NCI-H1694 treated with DMSO at 0.1 percent for 48 hours (cell line): ENCODE measurements at places on chromosomes 13 and 19.

DNA sequence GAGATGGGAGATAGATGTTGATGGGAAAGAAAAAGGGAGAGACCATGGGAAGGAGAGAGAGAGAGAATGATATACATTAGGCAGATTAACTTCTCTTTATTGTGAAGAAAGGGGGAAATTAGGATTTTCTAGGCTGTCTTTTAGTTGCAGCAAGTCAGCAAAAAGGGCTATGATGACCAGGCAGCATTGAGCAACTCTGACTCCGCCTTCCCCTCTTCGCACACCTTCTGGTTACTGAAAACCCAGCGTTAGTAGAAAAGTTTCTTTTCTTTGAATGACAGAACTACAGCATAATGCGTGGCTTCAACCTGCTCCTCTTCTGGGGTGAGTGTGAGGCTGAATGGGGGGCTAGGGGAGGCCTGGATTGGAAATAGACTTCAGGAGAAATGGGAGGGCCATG is at the start of gene ADGRE1:
Gene ADGRE1 (plus strand): TSS at position 264 of the 400 bp plus-strand sequence. CDS start 30 bp downstream, at position 294.
- no peak for DNase-seq

- peak; percentile 73 for DNase-seq
Measured at GRCh38 chr13:99442273-99442895, 58.9 kb upstream of the TM9SF2 start.

- no peak for DNase-seq
Measured at GRCh38 chr19:46386151-46386550, 27.2 kb downstream of the CCDC8 start.

GRCh38 chr19:16351133-16351809 is 26.6 kb downstream of the KLF2 start:
- DNase-seq, result no peak

- DNase-seq, result no peak
Measured at GRCh38 chr13:81488021-81488420, 1147.1 kb upstream of the SPRY2 start.

DNA sequence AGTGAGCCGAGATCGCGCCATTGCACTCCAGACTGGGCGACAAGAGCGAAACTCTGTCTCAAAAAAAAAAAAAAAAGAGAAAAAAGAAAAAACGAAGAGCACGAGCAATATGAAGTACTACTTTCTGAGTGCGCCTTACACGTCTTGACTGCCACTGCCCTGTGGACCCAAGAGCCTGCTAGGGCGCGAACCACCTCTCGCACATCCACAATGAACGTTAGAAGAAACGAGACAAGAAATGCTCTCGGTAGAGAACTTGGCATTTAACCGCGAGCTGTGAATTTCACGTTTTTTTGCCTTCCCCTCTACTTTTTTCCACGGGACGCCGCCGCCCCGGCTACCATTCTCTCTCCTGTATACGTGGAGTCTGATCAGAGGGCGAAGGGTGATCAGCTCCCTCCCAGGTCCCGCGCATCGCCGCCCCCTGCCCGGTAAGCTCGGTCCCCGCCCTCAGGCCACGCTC is 454 bp downstream of the TIMM44 start:
- no peak for DNase-seq

- no peak for DNase-seq
Measured at GRCh38 chr13:80036845-80037504, 304.0 kb downstream of the SPRY2 start.

- no peak for DNase-seq
Measured at GRCh38 chr19:37077501-37077933, 716 bp upstream of the ZNF420 start.

GRCh38 chr13:49308921-49309408 is 61.2 kb downstream of the CDADC1 start:
- DNase-seq, result no peak

DNA sequence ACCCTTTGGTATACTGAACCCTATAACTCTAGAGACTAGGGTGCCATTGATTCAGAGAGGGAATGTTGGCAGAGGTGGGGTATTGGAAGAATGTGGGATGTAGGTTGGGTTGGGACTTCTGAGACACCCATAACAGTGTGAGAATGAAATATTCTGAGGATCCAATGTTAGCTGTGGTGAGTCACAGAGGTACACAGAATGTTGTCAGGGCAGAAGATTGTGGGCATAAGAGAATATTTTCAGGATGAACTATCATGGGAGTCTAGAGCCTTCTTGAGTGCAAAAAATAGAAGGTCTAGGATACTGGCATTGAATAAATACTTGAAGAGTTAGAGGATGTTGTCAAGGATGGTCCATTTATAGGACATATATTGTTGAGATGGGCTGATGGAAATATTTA is 9.0 kb downstream of the KLK13 start:
- DNase-seq, result no peak

DNA sequence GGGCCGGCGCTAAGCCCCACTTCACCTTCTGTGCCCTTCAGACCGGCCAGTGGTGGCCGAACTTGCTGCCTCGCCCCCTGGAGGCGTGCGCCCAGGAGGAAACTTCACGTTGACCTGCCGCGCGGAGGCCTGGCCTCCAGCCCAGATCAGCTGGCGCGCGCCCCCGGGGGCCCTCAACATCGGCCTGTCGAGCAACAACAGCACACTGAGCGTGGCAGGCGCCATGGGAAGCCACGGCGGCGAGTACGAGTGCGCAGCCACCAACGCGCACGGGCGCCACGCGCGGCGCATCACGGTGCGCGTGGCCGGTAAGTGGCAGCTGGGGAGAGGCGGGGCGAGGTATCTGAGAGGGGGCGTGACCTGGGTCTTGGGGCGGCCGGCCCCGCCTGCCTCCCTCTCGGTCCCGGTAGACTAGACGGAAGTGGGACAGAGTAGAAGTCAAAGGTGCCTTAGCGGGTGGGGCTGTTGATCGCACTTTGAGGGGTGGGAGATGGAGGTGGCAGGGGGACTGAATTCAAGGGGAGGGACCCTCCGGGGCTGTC is 5.6 kb downstream of the ICAM5 start:
- no peak for DNase-seq

DNA sequence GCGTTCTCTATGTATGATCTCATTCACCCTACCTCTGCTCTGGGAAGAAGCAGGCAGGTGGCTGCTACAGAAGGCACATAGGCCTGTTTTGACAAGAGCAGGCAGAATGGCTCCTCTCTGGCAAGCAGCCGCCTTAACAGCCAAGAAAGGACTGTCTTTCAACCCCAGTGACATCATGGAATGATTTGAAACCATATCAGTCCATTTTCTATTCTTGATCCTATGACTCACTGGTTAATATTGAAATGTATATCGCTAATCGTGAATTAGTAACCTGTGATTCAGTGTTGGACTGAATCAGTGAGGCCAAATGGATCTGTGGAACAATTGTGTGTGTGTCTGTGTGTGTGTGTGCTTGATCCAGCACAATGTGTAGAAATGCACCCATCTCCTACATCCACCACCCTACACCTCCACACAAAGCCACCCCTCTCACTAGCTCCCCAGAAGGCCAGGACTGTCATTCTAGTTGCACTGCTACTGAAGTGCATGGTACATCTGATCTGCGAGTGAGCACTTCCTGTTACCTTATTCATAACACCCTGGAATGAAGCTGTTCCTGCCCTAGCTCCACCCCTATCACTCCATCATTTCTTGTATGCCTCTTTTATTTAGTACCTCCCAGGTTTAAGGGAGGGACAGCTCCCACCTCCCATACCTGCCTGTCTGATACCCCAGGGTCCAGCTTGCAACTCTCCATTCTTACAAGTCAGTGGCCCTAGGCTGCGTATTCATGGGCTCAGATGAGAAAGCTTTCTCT is 460.0 kb downstream of the FOXO1 start:
- peak; percentile 87 for DNase-seq

- no peak for DNase-seq
Measured at GRCh38 chr19:6070720-6071485, 39.4 kb downstream of the RFX2 start.

DNA sequence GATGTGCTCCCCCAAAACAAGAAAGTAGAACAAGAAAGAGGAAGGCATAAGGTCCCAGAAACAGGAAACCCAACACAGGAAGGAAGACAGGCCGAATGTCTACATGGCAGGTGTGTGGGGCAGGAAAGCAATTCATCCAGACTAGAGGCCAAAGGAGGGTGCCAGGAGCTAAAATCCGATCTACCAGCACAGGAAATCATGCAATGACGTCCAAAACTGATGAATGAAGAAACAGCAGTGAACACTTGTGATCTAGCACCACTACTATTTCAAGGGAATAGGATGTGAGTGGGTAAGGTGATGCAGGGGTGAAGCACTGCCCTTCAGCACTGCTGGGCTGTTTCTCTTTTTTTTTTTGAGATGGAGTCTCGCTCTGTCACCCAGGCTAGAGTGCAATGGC is 59.1 kb downstream of the DOCK9 start:
- no peak for DNase-seq

DNA sequence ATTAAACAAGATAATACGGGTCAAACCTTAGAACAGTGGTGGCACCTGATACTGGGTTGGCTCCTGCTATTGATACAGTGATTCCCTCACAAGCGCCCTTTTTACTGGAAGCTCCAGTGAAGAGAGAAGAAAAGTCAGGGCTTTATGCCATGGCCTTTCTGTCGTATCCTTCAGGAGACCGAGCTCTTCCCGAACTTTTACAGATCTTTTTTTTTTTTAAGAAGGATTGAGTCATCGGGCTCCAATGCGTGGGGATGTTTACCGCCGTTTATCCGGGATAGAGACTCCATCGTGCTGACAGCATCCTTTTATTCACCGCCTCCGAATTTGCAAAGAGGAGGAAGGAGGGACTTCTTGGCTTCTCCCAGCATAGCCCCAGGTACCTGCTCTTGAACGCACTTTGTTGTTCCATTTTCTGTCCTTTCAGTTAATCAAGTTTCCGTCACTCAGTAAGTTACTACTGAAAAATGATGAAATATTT is 574 bp downstream of the ZNF227 start:
- DNase-seq, result peak; percentile 24

DNA sequence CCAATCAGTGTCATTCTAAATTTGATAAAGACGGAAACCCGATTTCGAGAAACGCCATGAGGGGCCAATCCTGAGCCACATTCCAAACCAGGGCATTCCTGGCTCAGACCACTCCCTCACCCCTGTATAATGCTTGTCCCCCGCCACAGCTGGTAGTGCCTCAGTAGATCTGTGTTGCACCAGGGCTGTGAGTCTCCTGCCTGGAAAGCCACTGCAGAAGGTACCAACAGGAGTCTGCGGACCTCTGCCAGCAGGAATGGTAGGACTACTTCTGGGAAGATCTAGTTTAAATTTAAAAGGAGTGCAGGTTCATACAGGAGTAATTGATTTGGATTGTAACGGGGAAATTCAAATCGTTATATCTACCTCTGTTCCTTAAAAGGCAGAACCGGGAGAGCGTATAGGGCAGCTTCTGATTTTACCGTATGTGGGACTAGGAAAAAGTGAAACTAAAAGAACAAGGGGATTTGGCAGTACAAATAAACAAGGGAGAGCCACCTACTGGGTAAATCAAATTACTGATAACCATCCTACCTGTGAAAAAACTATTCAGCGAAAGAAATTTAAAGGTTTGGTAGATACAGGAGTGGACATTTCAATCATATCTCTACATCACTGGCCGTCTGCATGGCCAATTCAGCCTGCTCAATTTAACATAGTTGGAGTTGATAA is 20.8 kb upstream of the ZNF266 start:
- no peak for DNase-seq

DNA sequence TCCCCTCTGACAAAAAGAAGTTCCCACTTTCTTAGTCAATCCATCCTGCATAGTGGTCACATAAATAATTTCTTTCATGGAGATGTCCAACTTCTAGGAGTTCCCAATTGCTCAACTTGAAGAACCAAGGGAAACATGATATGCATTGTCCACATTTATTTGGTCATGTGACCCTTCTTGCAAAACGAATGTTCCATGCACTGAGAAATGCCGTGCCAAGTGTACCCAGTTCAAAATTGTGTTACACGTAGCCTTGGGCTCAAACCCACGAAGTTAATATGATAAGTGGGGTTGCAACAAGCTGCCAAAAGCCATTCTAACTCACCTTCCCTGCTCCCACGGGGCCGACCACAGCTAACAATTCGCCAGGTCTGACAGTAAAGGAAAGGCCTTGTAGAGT is 113.1 kb downstream of the ABCC4 start:
- no peak for DNase-seq

DNA sequence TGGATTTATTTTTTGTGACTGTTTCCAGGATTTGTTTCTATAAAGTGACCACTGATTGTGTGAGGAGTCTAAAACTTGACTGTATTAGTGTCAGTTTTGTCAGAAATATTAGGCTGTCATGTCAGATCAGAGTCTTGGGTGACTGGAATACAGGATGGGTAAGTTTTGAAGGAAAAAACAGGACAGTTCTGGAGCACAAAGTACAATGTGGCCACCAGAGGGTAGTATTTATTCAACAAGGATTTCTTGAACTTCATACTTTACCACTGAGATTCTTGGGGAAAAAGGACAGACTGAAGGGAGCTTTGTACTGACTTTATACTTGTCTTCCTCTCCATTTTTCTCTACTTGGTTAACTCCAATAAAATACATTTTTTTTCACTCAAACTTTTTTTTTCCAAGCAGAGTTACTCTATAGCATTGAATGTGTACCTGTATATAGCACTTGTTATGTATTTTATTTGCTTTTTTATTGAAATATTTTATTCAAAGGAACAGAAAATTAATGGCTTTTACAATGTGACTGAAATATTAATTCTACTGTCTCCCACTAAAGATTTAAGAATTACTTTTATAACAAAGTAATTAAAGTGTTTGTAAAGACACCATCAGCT is 51.1 kb downstream of the LMO7 start:
- DNase-seq, result peak; percentile 23

DNA sequence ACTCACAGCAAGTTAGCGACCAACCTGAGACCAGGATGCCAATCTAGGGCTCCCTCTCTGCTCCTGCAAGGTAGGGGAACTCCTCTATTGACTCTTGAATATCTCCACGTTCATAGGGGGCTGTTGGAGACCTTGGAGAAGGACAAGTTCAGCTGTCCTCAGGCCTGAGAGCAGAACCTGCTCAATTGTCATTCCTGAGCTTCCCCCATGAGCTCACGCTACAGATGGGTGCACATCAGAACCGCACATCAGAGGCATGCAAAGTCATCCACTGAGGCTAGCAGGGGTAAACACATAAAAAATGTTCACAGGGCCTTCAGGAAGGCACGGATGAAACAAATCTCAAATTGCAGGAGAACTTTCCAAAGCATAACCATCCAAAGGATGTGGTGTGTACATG is 168.8 kb upstream of the ZNF507 start:
- no peak for DNase-seq

- no peak for DNase-seq
Measured at GRCh38 chr19:18399008-18399407, 1.6 kb upstream of the LRRC25 start.
